Activated CD4-positive, alpha-beta T cell treated with anti-CD3 and anti-CD28 coated beads, Interleukin-2, amount 50 U/mL, for 48 hours (primary cell): ENCODE measurements at places on chromosomes 3 and 15.

GRCh38 chr3:171088496-171088895 is 62.0 kb upstream of the SLC2A2 start:
- no peak for DNase-seq

- DNase-seq = no peak
These were observed 13.1 kb upstream of the USP3 start for GRCh38 chr15:63491116-63491827.

DNA sequence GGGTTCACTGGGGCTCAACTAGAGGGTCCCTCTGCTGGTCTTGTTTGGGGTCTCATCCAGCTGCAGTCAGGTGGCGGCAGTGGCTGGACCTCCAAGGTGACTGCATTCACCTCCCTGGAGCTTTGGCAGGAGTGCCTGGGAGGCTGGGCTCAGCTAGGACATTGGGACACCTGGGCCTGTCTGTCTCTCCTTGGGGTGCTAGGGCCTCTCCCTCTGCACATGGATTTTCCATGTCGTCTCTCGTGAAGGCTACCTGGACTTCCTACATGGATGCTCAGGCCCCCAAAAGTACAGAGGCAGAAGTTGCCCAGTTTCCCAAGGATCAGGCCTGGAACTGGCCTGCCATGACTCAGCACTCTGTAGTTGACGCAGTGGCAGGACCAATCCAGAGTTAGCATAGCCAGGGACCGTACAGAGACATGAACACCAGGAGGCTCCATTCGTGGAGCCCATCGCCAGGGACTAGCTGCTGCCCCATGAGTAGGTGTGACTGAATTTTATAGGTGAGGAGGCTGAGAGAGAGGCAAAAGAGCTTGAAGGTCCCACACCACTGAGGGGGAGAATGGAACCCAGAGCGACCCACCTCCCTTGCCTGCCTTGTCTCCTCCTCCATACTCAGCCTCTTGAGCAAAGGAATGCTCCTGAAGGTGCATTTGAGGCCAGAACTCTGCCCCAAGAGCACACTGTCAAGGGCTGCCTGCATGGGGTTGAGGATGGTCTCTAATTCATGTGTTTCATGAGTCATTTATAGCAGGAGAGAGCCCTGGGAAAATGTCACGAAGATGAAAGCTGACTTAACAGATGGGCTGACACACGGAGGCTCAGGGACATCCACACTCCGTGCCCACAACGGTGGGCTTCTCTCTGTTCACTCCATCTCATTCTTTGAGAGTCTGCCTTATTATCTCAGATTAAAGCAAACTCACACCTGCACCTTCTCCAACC is 13.0 kb upstream of the ALDH1A3 start:
- DNase-seq = no peak

DNA sequence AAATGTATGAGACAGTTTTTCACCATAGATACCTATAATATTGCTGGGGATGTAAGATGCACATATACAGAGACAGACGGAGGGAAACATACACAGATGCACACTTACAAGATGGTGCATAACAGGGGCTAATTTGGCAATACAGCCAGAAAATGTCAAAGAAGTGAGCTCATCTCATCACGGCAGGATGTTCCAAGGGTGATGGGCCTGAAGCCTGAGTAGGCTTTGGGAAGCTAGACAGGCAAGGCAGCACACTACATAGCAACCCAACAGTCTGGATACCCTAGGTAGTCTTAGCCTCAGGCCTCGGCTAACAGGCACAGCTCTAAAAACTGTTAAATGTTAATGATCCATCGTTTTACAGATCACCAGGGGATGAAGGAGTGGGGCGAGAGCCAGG is 148.5 kb downstream of the OSBPL10 start:
- no peak for DNase-seq

DNA sequence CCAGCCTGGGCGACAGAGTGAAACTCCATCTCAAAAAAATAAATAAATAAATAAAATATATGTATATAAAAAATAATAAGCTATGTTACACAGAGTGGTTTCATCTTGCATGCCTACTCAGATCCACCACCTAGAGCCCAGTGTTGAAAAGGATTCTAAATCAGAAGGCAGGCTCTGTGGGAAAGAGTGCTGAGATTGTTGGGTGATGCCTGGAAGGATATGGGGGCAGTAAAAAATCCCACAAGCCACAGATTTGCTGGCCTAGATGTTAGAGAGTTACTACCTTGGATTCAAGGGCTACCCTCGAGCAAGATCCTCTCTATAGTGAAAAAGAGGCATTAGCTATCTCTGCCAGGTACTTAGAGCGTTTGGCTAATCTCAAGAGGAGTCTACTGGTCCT is 144.3 kb downstream of the STAC start:
- no peak for DNase-seq

DNA sequence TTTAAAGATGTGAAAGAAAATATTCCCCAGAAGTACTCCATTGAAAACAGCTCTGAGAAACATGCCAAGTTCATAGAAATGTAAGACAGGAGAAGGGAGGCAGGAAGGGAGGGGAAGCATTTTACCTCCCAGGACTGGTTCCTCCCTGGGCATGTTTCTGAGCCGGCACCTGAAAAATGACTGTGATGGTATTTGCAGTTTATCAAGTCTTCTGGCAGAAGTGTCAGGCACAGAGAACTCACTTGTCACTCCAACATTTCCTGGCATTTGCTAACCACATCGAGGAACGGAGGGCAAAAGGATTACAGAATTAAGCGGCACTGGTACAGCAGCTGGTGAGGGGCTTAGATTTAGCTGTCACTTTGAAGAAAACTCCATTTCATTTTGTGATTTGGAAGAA is 1054.0 kb downstream of the TUSC7 start:
- DNase-seq = no peak

- no peak for DNase-seq
These were observed 9.7 kb upstream of the SCAANT1 start for GRCh38 chr3:63921741-63922482.

- no peak for DNase-seq
These were observed 68.9 kb downstream of the NPTN start for GRCh38 chr15:73564255-73564654.
